ENCODE measurements at places on chromosomes 12 and 14.

DNA sequence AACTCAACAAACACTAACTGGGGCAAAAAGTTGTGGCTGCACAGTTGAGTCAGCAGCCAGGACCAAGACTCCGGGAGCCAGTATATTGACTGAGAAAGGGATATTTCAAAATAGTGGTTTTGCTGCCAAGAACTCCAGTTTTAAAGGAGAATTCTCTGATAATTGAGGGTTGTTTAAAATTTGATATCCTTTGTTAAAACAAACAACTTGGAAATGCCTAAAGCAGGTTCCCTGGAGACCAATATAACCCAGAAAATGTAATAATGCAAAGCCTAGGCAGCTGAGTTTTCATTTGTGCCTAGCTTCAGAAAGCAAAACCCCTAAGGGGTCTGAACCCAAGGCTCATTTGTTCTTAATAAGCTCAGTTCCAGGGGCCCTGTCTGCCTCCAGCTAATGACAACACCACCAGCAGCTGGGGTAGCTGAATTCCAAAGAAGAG is 311.7 kb upstream of the CCDC196 start:
- H3K27me3 ChIP-seq: no peaks in the 10 kb centered on the region
- no peak overlapping the region for H3K4me3 ChIP-seq
- H3K36me3 ChIP-seq: 0 out of 2 replicates have a peak, but pooled peaks cover 3% of the 10 kb centered on the region

DNA sequence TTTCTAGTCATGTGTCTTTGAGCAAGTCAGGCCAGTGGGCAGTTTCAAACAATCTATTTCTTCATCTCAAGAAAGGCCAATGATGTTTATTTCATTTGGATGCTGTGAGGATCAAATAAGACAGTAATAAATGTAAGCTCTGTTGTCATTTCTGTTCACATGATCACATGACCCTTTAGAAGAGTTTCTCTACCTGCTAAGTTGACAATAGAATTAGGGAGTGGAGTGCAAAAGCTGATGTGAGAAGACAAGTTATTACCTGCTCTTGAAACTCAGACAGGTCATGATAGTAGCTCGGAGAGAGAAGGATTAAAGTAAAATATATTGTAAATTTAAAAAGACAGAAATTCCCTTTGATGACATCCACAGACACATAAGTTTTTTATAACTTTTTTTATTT is 37.3 kb upstream of the DCN start:
- DNase-seq: no peak
- no peaks in the 10 kb centered on the region for H3K4me1 ChIP-seq
- H3K4me3 ChIP-seq: no peak overlapping the region
- no peaks in the 10 kb centered on the region for H3K36me3 ChIP-seq
- no peak overlapping the region for H3K27ac ChIP-seq
- H3K27me3 ChIP-seq: no peaks in the 10 kb centered on the region

- no peak overlapping the region for H3K4me3 ChIP-seq
- no peak overlapping the region for H3K27ac ChIP-seq
- DNase-seq: no peak
- no peaks in the 10 kb centered on the region for H3K27me3 ChIP-seq
These were observed 13.3 kb downstream of the MOAP1 start for GRCh38 chr14:93171376-93171775.

DNA sequence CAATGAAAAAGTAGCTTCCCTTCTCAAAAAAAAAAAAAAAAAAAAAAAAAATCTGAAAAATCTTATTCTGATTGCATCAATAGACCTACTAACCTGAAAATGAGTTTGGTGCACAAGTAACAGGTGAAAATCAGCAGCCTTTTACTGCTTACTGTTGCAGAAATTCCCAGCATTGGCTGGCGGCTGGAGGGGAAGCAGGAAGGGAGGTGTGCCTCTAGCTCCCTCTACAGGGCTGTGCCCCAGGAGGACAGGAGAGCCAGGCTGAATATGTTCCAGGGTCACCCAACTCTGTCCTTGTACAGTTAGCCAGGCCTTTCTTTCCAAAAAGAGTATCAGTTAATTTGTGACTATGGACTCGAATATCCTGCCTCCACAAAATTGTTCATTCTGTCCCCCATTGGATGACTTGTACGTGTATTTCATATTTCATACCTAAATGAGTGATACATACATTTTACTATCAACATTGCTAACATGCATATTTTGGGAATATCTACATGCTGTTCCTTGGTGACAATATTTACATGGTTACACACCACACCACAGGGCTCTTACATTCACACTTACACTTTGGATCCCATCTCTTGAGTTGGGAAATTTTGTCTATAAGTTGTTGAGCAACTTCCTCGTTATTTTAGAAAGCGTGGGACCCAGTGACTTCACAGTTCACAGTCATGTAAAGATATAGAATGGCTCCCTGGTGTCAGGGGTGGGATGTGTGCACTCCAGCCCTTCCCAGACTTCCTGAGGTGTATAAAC is 124.8 kb downstream of the SAMD4A start:
- H3K27ac ChIP-seq: no peak overlapping the region
- H3K27me3 ChIP-seq: no peaks in the 10 kb centered on the region
- no peak overlapping the region for H3K4me3 ChIP-seq
- H3K4me1 ChIP-seq: peaks cover 7% of the 10 kb centered on the region
- H3K36me3 ChIP-seq: no peaks in the 10 kb centered on the region
- peak; percentile 84 for DNase-seq

GRCh38 chr14:51609955-51610283 is 41.8 kb upstream of the FRMD6 start:
- peaks cover 25% of the 10 kb centered on the region for H3K4me1 ChIP-seq
- no peaks in the 10 kb centered on the region for H3K27me3 ChIP-seq
- H3K4me3 ChIP-seq: no peak overlapping the region
- no peaks in the 10 kb centered on the region for H3K36me3 ChIP-seq
- H3K27ac ChIP-seq: no peak overlapping the region

DNA sequence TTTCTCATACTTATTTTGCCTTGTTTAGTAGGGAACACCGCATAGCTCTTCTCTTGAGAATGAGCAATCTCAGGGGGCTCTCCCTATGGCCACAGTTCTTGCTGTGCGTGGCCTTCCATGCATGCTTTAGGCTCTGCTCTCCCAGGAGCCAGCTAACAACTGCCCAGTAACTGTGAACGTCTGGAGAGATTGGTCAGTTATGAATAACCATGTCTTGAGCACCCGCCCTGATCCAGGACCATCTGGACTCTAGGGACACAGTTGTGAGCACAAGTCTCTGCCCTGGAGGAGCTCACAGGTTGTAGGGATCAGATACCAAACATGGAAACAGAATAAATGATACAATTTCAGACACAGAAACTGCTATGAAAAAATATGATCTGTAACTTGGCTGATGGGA is 12.1 kb downstream of the PSMC1 start:
- H3K36me3 ChIP-seq: peaks cover 87% of the 10 kb centered on the region
- DNase-seq: no peak
- no peaks in the 10 kb centered on the region for H3K27me3 ChIP-seq
- no peaks in the 10 kb centered on the region for H3K4me1 ChIP-seq
- no peak overlapping the region for H3K27ac ChIP-seq
- H3K4me3 ChIP-seq: no peak overlapping the region

GRCh38 chr12:96585977-96586376 is 96.6 kb downstream of the CFAP54 start:
- H3K27me3 ChIP-seq: 0 out of 2 replicates have a peak, but pooled peaks cover under 1% of the 10 kb centered on the region
- H3K36me3 ChIP-seq: no peaks in the 10 kb centered on the region
- no peak overlapping the region for H3K4me3 ChIP-seq
- no peak for DNase-seq

Data from WTC11 (cell line).